Aorta (tissue), 5 donors: ENCODE measurements at places on chromosomes 4 and X. TPM values are rescaled to one million over a fixed set of nuclear protein-coding genes. Genes with fewer than 3 reads are reported as not detected.

DNA sequence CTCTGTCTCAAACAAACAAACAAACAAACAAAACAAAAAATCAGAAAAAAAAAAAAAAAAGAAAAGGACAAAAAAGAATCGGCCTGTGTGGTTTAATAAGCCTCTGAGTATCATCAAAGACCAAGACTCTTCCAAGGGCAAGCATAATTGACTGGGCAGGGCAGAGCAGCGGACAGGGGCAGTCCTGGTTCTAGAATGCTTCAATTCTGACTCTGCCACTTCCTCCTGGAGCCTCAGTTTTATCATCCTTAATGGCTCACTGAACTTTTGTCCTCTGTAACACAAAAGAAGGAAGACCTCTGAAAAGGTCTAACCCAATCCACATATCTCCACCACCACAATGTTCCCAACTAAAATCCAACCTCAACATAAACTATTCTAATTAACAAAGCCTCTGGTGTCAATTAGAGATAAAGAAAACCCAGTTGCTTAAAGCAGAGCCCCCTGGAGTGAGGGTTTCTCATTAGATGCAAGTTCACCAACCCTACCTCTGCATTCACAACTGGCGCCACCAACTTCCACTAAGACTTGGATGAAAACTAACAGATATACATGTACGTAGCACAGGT, 51.7 kb downstream of the TBC1D9 start:
- DNase-seq = no peak

GRCh38 chr4:109875106-109875505, 27.2 kb downstream of the LRIT3 start:
- DNase-seq = no peak

DNA sequence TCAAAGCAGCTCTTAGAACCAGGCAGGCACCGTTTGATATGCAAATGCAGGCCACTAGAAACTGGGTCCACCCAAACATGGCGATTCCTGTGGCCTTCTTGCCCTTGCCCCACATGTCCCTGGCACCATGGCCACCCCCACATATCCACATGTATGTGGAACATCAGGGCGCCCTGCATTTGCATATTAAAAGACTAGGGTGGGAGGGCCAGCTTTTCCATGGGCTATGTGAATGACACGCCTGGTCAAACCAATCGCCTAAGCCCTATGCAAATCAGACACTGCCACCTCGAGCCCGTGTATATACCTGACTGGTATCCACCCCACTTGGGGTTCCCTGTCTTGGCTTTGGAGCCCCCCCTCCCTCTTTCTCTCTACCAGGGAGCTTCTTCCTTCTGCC, 107.0 kb downstream of the ABLIM2 start:
- DNase-seq = no peak

The USP17L12 gene
- not detected for polyA plus RNA-seq

The PWWP3B gene
- polyA plus RNA-seq = 0.75 TPM

The FAM47E gene
- 1.2 TPM for polyA plus RNA-seq
